ENCODE measurements at places on chromosomes 4 and X.
A peak's percentile ranks its signal among the peaks of the same experiment; 100 is the strongest.

DNA sequence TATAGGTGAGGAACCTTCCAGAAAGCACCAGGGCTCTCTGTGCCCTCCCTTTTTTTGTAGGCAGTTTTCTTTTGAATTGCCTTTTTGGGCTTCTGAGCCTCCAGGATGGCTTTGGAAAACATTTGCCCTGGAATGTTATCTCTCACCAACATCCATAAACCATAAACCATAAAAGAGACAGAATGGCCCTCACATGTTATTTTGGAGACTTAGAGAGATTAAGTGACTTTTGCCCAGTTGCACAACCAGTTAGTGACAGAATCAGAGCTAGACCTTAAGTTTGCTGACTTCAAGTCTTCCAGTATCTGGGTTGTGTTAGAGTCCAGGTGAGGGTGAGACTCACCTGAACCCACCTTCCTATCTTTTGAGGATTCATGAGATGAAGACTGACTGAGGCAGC is 153.0 kb upstream of the STX18 start:
- no peak for DNase-seq

GRCh38 chr4:24831637-24832036 is 36.3 kb downstream of the SOD3 start:
- DNase-seq, result no peak

DNA sequence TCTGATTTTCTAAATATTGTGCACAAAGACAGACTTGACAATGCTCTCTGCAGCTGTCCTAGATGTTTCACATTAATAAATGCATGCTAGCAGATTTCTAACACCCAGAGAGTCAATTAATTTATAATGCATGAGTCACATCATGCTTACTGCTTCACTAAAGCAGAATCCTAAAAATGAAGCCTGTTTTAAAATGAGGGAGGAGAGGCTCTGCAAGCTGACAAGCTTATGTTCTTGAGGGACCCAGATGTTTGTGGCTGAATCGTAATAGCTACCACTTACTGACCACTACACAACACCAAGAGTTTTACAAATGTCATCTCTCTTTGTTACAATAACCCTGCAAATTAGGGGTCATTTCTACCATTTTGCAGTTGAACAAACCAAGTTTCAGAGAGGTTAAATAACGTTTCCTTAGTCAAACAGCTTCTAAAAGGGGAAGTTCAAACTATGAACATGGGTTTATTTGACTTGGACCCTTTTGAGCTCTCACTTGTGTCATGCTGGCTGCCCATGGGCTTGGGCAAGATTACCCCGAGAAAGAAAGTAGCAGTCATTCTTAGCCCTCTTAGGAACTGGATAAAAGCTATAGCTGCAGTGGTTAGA is 262.7 kb upstream of the ETNPPL start:
- no peak for DNase-seq

DNA sequence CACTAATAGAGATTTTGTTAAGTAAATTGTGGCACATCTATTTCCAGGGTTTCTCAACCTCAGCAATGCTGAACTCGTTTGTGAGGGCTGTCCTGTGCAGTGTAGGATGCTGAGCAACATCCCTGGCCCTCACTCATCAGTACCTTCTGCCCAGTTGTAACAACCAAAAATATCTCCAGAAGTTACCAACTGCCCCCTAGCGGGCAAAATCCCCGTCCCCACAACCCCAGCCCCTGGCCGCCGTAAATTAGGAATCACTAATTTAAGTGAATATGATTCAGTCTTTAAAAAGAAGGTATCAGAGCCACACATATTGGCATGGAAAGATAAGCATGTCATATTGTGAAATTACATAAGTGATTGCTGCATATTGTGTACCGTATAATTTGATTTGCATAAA is 123.4 kb downstream of the ASB9 start:
- no peak for DNase-seq

GRCh38 chr4:16750882-16751642 is 147.4 kb downstream of the LDB2 start:
- no peak for DNase-seq

DNA sequence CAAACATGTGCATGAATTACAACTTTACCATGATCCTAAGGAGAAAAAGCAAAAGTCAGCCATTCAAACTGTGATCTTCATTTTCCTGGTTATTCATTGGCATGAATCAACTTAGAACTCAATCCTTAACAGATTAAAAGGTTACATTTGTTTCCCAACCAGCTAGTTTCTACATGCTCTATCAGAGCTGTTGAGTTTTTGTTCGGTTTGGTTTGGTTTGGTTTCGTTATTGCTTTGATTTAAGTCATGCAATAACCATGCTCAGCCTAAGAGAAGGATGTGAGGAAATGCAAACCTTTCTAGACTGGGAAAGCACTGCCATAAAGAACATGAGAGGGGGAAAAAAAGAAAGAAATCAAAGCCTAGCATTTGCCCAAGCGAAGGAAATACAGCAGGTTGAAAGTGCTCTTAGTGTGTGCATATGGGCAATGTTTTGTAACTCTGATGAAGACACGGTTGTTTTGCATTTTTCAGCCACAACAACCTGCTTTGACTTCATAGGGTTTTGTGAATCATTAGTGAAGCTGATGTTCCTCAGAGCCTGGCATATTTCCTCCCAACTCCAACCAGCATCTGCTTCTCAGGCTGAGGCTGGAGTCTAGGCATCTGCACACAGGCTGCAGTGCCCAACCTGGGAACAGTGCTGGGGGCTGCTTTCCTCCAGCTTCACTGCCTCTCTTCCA is 234.3 kb downstream of the ZNF674 start:
- DNase-seq, result no peak

GRCh38 chr4:12137575-12137974 is 708.9 kb upstream of the HS3ST1 start:
- no peak for DNase-seq

DNA sequence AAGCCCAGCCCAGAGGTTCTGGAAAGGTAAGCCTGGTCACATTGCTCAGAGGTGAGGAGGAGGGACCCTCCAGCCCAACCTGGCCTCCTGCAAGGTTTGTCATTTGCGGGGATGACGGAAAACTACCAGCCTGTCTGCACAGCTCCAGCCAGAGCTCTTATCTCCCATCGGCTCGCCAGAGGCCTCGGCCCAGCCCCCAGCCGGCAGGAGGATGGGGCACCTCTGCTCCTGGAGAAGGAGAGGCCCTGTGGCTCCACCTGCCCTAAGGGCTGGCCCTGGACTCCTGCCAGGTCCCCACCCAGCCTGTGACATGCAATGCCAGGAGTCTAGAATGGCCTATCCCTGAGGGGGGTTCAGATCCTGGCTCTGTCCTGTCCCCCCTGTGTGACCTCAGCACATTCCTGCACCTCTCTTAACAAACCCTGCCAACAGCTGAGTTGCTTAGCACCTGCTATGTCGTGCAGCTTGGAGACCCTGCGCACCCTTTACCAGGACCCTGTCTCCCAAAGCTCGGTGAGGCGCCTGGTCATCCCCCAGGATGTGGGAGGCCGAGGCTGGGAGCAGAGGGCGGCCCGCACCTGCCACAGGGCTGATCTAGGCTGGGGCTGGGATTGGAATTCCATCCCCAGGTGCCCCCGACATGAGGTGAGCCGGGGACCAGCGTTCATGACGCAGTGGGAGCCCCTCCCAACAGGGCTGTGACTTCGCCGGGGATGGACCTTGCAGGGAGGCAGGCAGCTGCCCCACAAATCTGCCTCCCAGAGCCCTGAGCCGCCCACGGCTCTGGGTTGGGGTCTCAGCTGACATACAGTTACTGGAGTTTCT is 14.4 kb downstream of the ADRA2C start:
- no peak for DNase-seq

DNA sequence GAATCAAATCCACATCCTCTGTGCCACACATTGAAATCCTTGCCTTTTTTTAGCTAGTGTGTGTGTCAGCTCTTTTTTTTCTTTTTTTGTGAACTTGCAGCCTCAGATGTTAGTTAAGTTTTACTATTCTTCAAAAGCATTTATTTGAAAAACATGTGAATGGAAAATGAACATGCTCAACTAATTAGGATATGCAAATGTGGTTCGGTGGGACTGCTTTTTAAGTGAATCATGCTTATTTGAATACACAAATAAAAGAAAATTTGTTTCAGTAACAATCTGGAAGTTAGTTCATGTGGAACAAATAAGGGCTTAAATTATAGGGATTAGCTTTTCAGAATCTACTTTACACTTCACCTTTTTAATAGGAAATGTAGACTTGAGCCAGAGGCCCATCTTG is 751.5 kb upstream of the FAM241A start:
- DNase-seq, result no peak

- DNase-seq, result no peak
Observed at GRCh38 chr4:25900310-25900709, 13.7 kb upstream of the SMIM20 start.

GRCh38 chr4:6420972-6421371 is 51.4 kb downstream of the PPP2R2C start:
- no peak for DNase-seq

GRCh38 chr4:188858696-188859095 is 719.5 kb downstream of the TRIML1 start:
- no peak for DNase-seq

DNA sequence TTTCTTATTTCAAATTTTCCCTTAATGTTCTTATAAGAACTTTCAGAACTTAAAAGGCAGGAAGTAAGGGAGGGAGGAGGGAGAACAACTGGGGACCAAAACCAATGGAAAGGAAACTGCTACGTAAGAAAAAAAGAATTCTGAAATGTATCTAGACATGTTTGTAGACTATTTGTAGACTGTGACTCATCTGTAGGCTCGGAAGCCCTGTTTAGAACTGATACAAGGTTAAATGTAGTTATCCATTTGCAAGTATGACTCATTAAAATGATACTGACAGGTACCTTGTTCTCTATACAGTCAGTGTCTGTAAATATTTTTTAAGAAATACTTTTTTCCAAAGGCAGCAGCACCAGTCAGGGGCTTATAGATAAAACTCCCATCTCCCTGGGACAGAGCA is 202.0 kb downstream of the DHX15 start:
- no peak for DNase-seq

DNA sequence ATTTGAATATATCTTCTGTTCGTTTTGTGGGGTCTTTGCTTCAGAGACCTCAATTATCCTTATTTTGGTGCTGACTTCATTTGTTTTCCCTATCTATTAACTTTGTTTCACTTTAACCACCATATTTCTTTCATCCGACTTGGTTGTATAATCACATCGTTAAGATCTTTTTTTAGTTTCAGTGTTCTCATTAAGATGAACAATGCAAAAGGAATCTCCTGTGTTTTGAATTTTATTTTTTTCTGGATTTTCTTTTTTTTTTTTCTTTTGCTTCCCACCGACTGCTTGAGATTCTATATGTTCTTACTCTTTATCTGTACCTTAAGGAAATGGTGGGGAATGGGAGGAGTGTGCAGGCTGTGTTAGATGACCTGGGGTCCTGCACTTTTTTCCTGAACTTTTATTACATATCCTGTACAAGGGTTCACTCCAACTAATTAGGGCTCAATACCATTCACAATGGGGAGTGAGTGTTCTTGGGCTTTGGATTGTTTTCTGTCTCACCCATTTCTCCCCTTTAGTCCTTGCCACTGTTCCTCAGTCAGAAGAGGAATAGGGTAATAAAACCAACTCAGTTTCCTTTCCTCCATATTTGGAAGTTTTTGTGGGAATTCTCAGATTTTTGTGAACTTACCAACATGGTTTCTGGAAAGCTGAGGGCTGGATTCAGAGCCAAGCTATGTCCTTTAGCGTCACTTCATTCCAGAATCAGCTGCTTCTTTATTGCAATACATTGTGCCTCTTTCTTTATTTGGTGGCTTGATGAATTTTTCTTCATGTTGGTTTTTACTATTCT is 43.2 kb upstream of the BMPR1B start:
- DNase-seq, result peak; percentile 39

GRCh38 chrX:33252306-33252825 is 41.0 kb upstream of the DMD start:
- no peak for DNase-seq

- no peak for DNase-seq
Observed at GRCh38 chrX:43876680-43877079, 5.6 kb downstream of the MAOB start.

DNA sequence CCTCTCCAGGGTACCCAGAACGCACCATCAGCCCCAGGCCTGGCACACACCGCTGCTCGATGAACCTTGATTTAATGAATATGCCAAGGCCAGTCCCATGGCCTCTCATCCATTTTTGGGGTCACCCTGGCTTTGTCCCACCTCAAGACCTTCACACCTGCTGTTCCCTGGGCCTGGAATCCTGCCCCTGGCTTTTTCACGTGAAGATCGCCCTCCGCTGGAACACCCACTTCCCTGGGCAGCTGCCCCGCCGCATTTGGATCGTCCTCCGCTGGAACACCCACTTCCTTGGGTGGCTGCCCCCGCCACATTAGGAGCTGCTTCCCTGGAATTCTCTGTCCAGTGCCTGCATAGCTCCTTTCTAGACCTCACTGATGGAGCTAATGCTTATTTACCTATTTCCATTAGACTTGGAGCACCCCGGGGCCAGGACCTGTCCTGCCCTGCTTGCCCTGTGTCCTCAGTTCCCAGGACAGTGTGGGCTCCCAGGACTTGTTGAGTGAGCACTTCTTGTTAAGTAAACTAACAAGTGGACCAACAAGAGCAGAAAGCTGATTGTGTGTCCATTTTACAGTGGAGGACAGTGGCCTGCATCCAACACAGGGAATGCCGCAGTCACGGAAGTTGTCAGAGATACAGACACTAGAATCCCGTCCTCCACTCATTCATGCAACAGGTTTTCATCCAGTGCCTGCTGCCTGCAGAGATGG is 12.5 kb downstream of the BLOC1S4 start:
- no peak for DNase-seq

DNA sequence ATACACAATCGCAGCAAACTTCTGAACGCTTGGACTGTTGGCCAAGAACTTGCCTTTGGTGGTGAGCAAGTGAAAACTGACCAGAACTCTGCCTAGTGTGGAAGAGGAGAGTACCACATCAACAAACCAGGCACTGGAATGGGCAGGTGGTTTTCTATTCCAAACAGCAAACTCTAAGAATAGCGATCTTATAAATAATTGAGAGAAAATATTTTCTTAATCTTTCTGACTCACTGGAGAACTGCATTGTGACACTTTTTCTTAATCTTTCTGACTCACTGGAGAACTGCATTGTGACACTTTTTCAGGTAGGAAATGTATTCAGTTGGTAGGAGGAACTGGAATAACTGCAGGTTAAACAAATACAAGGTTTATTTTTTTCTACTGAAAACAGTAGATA is 57.0 kb upstream of the SORBS2 start:
- DNase-seq, result no peak

DNA sequence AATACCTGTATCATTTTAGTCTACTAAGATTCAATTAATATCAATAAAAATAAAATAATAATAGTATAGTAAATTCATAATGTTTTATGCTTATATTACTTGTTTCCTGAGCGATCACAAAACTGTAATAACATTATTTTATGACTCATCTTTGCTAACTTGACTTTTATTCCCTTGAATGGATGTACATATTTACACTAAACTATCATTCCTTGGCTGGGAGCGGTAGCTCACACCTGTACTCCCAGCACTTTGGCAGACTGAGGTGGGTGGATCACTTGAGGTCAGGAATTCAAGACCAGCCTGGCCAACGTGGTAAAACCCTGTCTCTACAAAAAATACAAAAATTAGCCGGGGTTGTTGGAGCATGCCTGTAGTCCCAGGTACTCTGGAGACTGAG is 104.0 kb upstream of the SLC34A2 start:
- DNase-seq, result no peak

All from skeletal muscle cell (primary cell).